ENCODE measurements at places on chromosomes 5 and 9.

DNA sequence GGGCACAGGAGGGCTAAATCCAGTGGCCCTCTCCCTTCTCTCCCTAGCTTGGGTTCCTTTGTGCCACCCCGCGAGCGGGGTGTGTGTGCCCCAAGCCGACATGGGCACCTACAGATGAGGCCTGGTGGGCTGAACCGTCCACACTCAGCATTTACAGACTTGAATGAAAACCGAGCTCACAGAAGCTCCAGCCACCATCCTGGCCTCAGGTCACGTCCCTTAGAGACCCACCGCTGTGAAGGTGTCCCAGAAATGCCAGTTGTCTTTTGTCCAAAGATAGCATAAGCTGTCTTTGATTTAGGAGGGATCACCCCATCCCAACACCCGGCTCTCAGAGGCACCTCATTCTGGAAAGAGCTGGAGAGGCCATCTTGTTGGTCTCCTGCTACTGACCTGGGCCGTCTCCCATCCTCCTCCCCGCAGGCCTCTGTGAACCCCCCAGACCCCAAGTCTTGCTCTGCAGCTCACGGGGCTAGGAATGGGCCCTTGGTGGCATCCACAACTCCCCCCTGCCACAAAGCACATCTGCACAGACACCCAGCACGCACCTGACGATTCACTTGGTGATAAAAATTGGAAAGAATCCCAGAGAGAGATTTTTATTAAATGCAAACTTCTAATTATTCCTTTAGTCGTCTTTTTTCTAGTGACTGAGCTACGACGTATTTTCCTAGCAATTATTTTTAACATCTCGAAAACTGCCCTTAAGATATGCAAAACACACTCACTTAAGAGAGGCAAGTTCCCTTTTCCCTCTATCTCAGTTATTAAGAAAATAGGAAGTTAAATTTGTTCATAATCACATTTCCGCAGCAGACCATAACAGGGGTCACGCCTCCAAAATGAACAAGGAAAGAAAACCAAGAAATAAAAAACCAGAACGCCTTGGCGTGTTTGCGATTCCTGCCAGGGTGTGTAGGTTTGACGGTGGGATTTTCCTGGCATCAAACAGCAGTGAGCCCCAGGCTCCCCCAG lies 80.5 kb upstream of the LMX1B start:
- DNase-seq: no peak

GRCh38 chr9:133188006-133188842 lies 20.8 kb downstream of the OBP2B start:
- DNase-seq: no peak

DNA sequence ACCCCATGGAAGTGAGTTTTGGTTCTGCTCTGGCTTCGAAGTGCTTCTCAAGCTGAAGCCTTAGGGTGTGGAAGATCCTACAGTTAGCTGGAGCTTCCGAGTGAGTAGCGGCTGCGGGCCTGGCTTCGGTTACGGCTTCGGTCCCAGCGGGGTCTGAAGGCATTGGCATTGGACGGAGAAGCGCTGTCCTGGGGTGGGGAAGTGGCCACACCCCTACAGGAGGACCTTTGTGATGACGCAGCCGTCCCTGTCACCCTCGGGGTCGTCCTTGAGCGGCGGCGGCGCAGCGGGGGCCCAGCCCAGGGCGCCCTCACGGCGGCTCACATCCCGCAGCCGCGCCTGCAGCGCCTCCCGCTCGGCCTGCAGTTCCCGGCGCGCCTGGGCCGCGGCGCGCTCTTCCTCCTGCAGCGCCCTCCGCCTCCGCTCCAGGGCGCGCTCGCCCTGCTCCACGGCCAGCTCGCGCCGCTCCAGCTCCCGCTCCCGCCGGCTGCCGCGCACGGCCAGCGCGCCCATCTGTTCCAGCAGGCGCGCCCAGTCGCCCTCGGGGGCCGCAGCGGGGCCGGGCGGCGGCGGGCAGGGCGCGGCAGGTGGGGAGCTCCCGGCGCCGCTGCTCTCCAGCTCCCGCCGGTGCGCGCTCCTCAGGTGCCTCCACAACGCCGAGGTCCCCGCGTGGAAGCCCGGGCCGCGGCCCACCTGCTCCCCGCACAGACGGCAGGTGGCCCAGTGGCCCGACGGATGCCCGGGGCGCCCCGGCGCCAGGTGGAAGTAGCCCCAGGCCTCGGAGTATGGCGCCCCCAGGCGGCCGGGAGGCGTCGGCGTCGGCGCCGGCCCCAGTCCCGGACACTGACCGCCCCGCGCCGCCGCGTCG lies 9.9 kb downstream of the ZBED3 start:
- DNase-seq: peak; percentile 36

GRCh38 chr9:136442265-136442664 lies 2.6 kb upstream of the INPP5E start:
- DNase-seq: no peak

- DNase-seq: no peak
Observed at GRCh38 chr5:97224112-97224750, 41.2 kb upstream of the RIOK2 start.

- no peak for DNase-seq
Observed at GRCh38 chr5:17187011-17187785, 30.2 kb upstream of the BASP1 start.

DNA sequence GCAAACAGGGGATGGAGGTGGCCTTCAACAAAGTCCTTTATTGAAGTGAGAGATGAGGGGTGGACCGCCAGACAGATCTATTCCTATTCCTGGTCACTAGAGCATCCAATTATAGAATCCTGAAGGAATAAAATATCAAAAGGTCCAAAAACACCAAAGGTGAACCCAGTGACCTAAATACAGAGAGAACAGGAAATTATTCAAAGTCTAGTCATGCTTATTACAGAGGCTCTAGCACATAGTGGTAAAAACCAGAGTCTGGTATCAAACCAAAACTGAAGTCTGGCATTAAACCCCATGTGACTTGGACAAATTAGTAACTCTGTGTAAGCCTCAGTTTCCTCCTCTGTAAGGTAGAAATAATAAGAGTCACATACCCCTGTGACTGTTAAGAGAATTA lies 100.5 kb upstream of the SNX2 start:
- DNase-seq: no peak

GRCh38 chr5:4949108-4949507 lies 191.0 kb upstream of the ADAMTS16 start:
- DNase-seq: no peak

DNA sequence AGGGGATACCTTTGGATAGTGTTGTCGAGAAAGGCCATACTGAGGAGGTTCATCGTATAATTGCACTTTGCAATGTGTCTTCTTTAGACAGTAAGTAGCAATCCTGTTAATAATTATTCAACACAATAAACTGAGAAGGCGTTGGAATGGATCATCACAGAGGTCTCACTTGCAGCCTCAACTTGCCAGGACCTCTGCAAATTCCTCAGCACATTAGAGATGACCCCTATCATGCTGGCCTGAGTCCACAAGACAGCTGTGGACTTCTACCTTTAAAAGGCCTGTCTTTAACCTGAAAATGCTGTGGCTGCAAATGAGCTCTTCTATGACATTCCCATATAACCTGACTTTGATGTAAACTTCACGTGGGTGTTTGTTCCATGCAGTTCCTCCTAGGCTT lies 14.1 kb downstream of the SH3TC2 start:
- DNase-seq: no peak

- DNase-seq: no peak
Observed at GRCh38 chr5:179607160-179607931, 16.1 kb downstream of the HNRNPH1 start.

GRCh38 chr9:130665029-130665430 lies 636 bp downstream of the PRDM12 start:
- no peak for DNase-seq

GRCh38 chr5:76351176-76351575 lies 51.9 kb upstream of the IQGAP2 start:
- no peak for DNase-seq

DNA sequence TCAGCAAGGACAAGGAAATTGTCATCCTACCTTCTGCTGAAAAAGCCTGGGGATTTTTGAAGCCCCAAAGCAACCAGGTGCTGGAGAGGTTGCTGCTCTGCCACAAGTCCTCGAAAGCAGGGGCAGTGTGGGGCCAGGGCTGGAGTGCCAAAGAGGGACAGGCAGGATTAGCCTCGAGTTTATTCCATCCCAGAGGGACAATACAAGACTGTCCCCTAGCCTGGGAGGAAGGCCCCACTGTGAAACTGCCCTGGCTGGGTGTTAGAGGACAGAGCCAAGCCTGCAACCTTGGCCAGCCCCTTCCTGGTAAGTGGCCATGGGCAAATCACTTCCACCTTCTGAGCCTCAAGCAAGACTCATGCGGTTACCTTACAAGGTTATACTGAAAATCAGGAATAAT lies 55.1 kb downstream of the WHRN start:
- DNase-seq: no peak

- DNase-seq: no peak
Observed at GRCh38 chr9:91334053-91334452, 27.7 kb downstream of the AUH start.

GRCh38 chr9:134306636-134307600 lies 19.3 kb upstream of the RXRA start:
- no peak for DNase-seq

- DNase-seq: no peak
Observed at GRCh38 chr5:115801984-115802383, 14.5 kb downstream of the CDO1 start.

DNA sequence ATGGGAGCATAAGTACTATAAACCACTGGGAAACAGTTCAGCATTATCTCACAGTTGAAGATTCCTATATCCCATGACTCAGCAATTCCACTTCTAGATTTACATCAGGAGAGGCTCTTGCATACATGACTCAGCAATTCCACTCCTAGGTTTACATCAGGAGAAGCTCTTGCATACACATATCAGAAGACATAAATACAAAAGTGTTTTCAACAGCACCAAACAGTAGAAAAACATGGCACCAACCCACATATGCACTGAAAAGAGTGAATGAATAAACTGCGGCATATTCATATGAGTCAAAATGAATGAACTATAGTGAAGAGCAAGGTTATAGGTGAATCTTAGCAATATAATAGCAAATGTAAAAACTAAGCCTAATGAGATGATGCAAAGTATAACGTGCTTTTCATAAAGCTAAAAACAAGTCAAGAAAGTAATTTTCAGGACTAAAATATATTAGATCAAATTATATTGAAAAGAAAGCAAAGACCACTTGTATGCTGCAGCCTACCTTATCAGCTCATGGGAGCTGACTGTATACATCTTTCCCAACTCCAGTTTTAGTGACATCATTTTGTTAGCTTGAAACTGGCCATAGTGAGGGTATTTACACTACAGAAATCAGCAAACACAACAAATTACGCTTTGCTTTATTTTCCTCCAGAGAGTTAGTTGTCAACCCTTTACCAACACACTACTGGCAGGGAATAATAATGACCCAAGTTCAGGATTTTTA lies 95.8 kb downstream of the ANKRD18B start:
- no peak for DNase-seq

DNA sequence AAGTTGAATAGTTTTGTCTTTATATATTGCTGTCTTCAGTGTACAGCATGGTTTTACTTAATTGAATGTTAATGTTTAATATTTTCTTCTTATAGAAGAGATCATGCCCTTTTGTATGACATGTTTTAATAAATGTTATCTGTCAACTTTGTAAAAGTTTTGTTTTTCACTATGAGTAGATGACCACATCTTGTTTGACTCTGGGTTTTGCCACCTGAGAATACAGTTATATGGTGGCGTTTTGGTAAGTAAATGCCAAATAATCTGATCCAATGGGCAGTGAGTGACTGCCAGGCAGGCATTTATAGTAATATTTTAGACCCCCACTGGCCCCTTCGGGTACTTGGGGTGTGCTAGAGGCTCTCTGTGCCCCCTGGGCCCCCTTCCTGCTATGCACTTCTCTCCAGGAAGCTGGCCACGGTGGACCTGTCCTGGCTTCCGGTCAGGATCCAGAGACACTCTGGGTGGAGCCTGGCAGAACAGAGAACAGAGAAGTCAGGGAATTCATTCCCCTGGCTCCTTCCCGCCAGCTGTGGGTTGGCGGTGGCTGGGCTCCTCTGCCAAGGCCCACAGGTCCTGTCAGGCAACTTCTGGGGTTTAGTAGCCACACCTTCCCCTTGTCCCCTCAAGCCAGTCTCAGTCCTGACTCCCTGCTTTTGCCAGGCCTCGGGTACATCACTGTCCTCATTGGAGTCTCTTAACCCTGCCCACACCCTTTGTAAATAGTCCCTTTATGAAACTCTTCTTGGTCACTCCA lies 22.2 kb upstream of the ZBTB34 start:
- no peak for DNase-seq

- DNase-seq: no peak
Observed at GRCh38 chr5:163433271-163433670, 4.1 kb upstream of the CCNG1 start.

DNA sequence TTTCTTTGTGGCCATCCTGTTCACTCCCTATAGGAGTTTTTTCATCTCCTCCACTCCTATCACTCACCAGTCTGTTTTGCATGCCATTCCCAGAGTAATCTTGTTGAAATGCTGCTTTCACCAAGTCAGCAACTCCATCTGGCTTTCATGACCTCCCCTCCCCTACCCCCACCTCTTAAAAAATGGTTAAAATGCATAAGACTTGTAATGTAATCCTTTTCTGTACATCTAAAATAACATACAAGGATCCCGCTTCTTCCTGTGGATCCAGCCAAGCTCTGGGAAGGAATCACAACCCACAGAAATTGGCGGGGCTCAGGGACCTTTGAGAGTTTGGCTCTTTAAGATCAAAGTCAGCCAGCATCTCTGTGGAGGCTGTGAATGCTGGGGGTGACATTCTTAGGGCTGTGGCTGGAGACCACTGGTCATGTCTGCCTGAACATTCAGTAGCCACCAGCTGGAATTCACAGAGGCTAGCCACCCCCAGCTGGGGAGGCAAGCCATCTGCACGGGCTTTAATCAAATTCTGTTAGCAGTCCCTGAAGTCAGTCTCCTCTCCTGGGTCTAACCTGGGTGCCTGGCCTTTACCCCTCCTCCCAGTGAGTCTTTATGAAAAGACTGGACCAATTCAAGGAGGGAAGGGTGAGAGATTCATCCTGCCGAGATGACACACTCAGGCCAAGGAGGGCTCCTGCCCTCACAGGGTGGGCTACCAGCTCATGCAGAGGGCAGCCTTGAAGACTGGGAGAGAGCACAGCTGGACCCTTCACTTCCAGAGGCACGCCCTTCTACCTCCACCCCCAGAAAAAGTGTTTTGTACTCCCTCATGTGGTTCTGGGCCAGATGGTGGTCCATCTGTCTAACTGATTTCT lies 132.9 kb downstream of the LIFR start:
- DNase-seq: no peak

DNA sequence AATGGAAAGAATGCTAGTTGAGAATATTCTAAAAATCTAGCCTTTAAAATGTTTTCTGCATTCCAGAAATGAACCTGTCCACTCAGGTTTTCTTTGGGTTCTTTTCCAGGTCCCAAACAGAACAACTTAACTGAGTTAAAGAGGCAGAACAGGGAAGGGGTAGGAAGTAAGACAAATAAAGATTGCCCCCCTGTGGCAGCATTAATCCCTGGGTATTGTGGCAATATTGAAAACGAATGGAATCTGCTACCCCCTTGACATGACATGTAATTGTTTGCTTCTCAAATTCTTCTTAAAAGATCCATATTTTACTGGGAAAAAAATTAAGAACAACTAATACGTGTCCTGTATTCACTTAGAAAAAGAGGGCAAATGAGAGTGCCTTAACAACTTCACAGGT lies 9.3 kb upstream of the RBM22 start:
- DNase-seq: no peak

GRCh38 chr9:20988061-20988460 lies 43.4 kb downstream of the HACD4 start:
- DNase-seq: no peak

- no peak for DNase-seq
Observed at GRCh38 chr9:37923796-37924427, 20.0 kb upstream of the SLC25A51 start.
